Nephron progenitor cell (in vitro differentiated cells): ENCODE measurements at places on chromosomes 12 and 14.

GRCh38 chr14:55426891-55427290, 13.5 kb downstream of the TBPL2 start:
- no peak for DNase-seq

- DNase-seq = no peak
These were observed 31.1 kb downstream of the GPHN start for GRCh38 chr14:66539034-66539433.

DNA sequence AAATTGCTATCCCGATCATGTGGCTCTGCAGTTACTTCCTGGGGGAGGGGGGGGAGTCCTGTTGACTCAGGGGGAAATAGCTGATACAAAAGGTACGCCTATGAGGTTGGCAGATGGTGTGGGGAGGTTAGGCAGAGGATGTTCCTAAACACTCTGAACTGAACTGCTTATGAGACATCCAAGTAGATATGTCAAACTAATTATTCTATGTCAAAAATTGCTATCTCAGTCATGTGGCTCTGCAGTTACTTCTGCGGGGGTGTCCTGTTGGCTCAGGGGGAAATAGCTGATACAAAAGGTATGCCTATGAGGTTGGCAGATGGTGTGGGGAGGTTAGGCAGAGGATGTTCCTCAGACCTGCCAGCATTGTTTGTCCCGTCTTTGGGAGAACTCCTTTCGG, 5.1 kb upstream of the VCPKMT start:
- no peak for DNase-seq

GRCh38 chr12:508145-508544, 48.4 kb downstream of the B4GALNT3 start:
- DNase-seq = no peak

- DNase-seq = no peak
These were observed 284.9 kb downstream of the TMTC2 start for GRCh38 chr12:82971584-82971983.

GRCh38 chr14:65286443-65286842, 126.1 kb upstream of the FUT8 start:
- no peak for DNase-seq

DNA sequence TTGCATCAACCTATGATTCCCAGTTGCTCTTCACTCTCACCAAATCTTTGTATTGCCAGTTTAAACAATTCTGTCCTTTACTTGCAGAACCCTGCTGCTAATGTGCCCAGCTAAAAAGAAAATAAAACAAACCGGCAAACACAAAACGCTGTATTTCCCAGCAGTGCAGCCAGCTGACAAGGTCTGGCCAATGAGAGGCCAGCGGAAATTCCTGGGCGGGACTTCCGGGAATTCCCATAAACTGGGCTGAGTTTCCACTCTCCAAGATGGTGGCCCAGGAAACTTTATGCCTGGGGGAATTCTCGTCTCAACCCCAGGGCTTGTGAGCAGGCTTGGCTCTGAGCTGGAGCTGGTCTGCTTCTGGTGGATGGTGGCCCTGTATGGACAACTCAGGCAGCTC, 807.3 kb upstream of the TMEM132C start:
- no peak for DNase-seq

DNA sequence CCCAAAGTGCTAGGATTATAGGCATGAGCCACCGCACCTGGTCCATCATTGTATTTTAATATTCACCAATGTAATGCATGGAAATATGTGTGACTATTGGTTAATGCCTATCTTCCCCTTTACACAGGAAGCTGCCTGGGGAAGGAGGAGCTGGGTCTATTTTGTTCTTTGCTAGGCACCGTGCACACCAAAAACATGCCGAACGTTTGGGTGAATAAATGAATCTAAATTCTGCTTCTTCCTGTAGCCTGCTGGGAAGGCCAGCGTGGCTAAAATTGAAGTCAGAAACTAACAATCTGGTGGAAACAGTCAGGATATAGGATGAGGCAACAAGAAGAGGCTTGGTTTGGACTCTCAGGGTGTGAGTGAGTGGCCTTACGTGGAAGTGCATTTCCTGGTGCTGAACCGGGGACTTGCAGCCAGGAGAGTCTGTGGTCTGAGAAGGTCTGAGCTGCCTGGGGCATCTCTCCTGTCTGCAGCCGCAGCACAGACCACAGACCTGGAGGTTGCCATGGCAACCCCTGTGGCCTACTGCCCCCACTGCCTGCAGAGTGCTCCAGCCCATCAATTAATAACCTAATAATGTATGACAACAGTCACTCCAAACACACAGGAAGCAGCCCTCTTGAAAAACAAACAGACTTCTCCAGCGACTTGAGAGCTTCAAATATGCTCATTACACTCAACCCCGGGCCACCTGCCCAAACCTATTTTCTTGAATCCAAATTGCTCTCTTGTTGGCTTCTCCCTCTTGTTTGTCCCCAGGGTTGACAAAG, 5.5 kb upstream of the GPR68 start:
- DNase-seq = peak; percentile 48

- DNase-seq = no peak
These were observed 105.8 kb upstream of the ATXN7L3B start for GRCh38 chr12:74431801-74432200.

- no peak for DNase-seq
These were observed 35.1 kb downstream of the PELI2 start for GRCh38 chr14:56153267-56153666.

DNA sequence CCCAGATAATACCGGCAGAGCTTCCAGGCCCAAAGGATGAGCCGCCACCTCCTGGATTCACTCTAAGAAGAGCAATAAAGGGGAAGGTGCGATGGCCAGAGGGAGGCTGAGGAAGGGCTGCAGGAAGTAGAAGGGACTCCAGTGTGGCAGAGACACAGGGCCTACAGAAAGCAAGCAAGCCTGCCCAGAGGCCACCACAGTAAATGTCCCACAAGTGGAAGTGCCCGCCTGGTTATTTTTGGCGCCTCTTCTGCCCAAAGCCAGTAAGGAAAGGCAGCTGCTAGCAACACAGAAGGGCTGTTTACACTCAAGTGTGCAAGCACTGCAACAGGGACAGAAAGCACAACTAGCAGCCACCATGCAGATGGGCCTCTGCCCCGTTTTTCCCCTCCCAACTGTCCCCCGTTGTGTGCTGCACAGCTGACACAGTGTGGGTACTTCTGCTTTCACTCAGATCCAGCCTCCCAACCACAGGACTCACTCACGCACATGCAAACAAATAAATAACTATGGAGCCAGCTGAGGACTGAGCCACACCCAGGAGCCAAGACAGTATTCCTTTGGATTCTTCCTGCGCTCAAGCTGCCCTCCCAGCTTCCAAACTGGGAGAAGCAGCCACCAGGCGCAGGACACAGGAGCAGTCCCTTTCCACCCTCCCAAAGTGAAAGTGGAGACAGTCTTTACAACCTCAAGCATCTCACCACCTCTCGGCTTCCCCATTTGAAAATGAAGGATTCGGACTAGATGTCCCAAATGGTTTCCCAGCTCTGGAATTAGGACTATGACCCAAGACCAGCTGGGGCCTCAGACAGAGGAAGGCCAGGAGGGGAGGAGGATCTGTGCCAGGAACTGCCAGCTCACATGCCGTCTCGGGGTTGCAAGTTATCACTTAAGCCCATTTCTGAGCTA, 40.0 kb upstream of the PNMA1 start:
- no peak for DNase-seq

DNA sequence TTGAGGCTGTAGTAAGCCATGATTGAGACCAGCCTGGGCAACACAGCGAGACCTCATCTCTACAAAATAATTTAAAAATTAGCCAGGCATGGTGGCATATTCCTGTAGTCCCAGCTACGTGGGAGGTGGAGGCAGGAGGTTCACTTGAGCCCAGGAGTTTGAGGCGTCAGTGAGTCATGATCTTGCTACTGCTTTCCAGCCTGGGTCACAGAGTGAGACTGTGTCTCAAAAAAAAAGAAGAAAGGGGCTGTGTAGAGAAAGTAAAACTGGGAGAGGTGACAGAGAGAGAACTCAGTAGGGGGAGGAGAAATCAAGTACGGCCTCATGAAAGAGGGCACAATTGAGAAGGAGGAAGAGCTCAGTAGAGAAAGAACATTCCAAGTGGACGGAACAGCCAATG, 12.4 kb downstream of the TECPR2 start:
- DNase-seq = no peak

- DNase-seq = peak; percentile 90
These were observed at the start of gene TEAD4 for GRCh38 chr12:2959192-2959504. TSS of gene TEAD4 (plus strand) at chr12:2959397.

GRCh38 chr14:105163040-105163742, 5.4 kb downstream of the JAG2 start:
- DNase-seq = no peak

- no peak for DNase-seq
These were observed 36.3 kb downstream of the RIN3 start for GRCh38 chr14:92549859-92550230.

DNA sequence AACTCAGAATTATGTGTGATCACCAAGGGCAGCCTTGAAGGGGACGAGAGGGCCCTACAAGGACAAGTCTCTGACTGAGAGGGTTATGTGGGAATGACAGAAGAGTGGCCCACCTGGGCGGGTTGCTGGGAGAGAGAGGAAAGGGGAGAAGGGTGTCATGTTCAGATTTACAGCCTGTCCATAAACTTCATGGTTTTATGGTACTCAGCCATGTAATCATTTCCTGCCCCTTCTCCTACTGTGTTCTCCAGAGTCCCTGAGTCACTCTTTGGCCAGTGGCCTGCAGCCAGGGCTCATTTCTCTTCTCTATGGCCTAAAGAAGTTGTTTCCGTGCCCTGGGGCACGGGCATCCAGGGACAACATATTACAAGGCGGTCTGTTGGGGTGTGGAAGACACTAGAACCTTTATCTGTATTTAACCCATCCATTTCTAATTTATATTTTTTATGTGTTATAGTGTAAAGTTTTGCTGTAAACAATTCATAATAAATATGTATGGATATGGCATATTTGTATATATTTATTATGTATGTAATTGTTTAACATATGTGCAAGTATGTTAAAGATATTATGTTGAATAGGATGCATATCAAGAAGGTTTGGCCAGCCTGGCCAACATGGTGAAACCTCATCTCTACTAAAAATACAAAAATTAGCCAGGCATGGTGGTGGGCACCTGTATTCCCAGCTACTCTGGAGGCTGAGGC, 26.9 kb downstream of the DDX47 start:
- peak; percentile 28 for DNase-seq

- peak; percentile 16 for DNase-seq
These were observed 69.0 kb downstream of the PPM1H start for GRCh38 chr12:62865937-62866336.

DNA sequence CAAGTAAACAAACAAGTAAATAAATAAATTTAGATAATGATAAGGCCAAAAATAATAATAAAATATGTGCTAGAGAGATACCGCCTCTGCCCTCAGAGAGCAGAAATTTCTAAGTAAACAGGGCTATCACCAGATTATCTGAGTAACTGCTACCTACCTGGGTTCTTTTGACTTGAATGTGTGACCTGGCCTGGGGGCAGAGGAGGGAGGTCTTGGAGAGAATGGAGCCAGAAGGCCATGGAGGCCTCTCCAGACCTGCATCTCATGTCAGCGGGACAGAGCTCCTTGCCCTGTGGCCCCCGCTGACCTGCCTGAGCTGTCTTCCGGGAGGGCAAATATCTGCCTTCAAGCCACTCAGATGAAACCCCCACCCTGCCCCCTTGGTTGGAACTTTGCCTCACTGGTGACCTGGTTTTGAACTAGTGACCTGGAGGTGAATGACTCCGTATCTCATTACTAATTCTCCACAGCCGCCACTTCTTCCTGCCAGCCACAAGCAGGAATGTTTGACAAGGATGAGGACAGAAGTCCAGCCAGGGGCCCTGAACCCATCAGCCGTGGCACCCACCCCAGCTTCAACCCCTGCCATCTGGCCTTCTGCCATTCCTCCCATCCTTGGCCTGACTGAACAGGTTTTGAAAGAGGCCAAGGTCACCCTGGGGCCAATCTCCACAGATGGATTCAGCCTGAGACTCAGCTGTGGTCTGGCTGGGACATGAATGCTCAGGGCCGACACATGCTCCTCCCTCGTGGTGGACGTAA, 86.8 kb upstream of the PARP11 start:
- no peak for DNase-seq

- DNase-seq = no peak
These were observed 19.0 kb upstream of the NUAK1 start for GRCh38 chr12:106157802-106158201.

DNA sequence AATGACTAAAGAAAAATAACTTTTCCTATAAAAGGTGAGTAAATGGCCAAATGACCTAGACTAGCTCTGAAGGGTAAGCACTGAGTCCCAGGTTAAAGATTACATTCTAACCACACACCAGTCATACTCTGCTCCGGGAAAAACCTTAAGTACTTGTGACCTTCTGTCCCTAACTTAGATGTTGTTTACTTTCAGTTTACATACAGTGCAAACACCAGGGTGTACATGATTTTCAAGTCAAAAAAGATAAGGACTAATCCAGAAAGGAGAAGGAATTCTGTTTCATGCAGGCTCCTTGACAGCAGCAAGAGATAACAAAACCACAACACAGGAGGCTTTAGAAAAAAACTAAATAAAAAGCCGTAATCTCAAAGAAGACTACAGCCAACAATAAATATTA, 174.2 kb downstream of the PPM1H start:
- no peak for DNase-seq

GRCh38 chr12:93126069-93126474, 197.0 kb upstream of the EEA1 start:
- no peak for DNase-seq

- no peak for DNase-seq
These were observed 12.5 kb upstream of the MARK3 start for GRCh38 chr14:103372552-103373304.

GRCh38 chr12:3837049-3837448, 36.1 kb downstream of the PARP11 start:
- DNase-seq = no peak

- peak; percentile 17 for DNase-seq
These were observed 218.9 kb upstream of the CDKN3 start for GRCh38 chr14:54177641-54178621.

GRCh38 chr12:78060186-78060585, 229.5 kb downstream of the NAV3 start:
- no peak for DNase-seq

GRCh38 chr12:55926738-55927587, 731 bp downstream of the PYM1 start:
- peak; percentile 89 for DNase-seq

- no peak for DNase-seq
These were observed 116.1 kb upstream of the FUT8 start for GRCh38 chr14:65296402-65296801.

- no peak for DNase-seq
These were observed 134.8 kb upstream of the ARHGAP5 start for GRCh38 chr14:31942166-31942841.

DNA sequence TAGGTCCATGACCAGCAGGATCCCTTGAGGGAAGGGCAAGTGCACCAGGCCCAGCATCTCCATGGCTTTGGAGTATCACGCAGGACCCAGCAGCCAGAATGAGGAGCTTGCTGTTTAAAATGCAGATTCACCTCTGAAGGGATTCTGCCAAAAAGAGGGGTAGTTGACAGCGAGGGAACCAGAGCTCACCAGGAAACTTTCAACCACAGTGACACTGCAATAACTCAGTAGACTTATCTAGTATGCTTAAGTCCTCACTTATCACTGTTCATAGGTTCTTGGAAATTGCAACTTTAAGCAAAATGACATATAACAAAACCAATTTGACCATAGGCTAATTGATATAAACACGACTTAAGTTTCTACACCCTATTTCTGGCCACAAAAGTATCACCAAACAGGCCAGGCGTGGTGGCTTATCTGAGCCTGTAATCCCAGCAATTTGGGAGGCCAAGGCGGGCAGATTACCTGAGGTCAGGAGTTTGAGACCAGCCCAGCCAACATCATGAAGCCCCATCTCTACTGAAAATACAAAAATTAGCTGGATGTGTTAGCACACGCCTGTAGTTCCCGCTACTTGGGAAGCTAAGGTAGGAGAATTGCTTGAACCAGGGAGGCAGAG, 21.4 kb upstream of the CKAP4 start:
- DNase-seq = no peak
